T1000 (cell line): ENCODE measurements at places on chromosomes 2 and 18.

GRCh38 chr2:147917161-147917560 is 72.3 kb downstream of the ACVR2A start:
- DNase-seq, result no peak

- DNase-seq, result no peak
Measured at GRCh38 chr18:58960508-58960907, 95.8 kb downstream of the ZNF532 start.

- no peak for DNase-seq
Measured at GRCh38 chr2:85390941-85391669, 19.1 kb downstream of the CAPG start.

- no peak for DNase-seq
Measured at GRCh38 chr2:33494155-33494779, 17.8 kb downstream of the RASGRP3 start.

DNA sequence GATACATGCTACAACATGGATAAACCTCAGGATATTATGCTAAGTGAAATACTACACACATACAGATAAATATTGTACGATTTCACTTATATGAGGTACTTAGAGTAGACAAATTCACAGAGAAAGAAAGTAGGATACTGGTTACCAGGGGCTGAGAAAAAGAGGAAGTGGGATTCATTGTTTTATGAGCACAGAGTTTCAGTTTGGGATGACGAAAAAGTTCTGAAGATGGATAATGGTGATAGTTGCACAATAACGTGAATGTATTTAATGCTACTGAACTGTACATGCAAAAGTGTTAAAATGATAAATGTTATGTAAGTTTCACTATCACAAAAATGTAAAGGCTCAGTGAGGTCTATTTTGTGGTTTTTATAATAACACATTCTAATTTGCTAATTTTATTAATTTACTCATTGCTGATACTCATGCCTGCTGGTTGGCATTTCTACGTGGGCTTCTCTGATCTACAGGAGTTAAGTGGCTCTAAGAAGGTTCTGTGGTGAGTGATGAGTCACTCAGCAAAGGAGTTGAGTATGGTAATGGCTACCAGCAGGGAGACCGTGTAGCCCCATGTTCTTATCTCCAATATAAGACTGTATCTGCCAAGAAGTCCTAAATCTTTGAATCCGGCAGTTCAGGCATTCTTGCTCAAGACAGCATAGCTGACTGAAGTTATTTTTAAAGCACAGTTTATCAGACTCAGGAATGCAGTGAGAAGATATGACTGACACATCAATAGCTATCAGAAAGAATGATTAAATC is 41.1 kb downstream of the UPP2 start:
- no peak for DNase-seq

GRCh38 chr2:120783371-120783791 is 47.7 kb downstream of the GLI2 start:
- DNase-seq, result no peak

- DNase-seq, result no peak
Measured at GRCh38 chr2:232875256-232876121, 5.4 kb downstream of the SNORC start.

- DNase-seq, result no peak
Measured at GRCh38 chr2:142504754-142505153, 372.7 kb upstream of the KYNU start.

GRCh38 chr2:217989221-217989948 is 13.4 kb downstream of the TNS1 start:
- no peak for DNase-seq

GRCh38 chr2:237427769-237428506 is 14.0 kb upstream of the COL6A3 start:
- DNase-seq, result no peak

GRCh38 chr2:110216803-110217202 is 4.5 kb upstream of the MTLN start:
- DNase-seq, result no peak

GRCh38 chr2:37211212-37211611 is 14.9 kb downstream of the CEBPZOS start:
- no peak for DNase-seq

GRCh38 chr2:38430196-38430595 is 53.1 kb upstream of the ATL2 start:
- no peak for DNase-seq

- DNase-seq, result no peak
Measured at GRCh38 chr2:191571163-191571769, 106.7 kb upstream of the NABP1 start.

- no peak for DNase-seq
Measured at GRCh38 chr18:75341267-75341666, 86.2 kb downstream of the SMIM21 start.

DNA sequence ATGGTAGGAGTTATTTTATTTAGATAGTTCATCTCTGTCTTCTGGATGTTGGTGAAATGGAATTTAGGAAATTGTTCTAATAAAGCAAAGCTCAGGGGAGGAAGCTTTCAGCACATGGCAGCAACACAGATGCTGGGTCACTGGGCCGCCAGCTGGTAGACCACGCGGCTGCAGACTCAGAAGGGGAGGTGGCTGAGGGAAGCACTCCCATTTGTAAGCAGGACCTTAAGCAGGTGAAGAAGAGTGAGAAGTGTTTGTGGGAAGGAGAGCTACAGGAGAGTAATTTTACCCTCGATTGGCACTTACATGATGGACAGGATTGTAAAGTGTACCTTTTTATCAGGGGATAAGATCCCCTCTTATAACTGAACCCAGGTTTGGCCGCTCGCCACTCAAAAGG is 24.4 kb downstream of the NMS start:
- no peak for DNase-seq
